ENCODE measurements at places on chromosomes 16 and 17.

DNA sequence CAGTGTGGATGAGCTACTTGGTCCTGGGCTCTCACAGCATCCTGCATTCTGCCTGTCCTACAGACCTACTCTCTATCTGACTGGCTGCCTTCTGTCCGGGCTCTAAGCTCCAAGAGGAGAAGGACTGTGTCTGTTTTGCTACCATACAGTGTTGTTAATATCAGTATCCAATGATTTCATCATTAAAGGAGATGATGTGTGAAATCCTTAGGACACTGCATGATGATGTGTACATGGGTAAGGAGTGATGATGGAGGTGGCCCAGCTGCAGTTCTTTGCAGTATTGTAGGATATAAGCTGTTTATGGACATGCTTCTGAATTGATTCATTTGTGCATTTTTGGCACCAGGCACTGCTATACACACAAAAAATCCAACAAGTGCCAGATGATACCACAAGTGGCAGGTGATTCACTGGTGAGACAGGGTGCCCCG lies 536.9 kb upstream of the CDH11 start:
- no peak for DNase-seq

DNA sequence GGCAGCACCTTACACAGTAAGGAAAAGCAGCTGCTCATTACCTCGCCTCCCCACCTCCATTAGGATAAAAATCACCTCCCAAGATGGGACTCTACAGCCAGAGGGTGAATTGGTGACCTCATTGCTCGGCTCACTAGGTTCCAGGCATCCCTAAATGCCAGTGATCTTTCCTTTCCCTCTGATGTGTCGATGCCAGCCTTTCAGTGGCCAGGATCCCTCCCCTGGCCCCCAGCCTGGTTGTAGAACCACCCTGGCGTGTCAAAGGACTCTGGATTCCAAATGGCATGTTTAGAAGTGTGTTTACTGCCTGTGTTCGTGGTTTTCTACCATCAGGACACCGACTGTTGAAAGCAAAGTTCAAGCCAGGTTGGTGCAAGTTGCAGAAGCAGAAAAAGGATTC lies 72.1 kb upstream of the LYRM9 start:
- no peak for DNase-seq

DNA sequence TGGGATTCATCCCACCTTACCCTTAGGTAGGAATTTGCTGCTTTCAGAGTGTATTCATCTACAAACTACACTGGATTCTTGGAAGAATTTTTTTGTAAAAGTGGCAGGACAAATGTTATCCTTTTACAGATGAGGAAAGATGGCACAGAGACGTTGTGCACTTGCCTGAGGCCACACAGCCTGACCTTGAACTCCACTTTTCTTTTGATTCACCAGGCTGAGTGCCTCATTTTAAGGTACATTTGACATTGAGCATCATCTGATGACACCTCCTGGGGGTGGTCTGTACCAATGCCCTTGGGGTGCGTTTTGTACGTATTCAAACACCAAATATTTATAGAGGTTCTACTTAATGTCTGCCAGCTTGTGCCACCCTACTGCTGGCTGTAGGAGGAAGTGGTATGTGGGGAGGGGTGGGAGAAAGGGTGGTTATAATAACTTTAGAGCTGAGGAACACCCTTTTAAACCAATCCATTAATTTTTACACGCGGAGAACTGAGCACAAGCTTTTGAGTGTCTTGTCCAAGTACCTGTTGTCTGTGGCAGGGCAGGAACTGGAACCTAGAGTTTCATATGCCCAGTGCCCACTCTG lies 29.1 kb downstream of the HS3ST3B1 start:
- DNase-seq, result no peak

DNA sequence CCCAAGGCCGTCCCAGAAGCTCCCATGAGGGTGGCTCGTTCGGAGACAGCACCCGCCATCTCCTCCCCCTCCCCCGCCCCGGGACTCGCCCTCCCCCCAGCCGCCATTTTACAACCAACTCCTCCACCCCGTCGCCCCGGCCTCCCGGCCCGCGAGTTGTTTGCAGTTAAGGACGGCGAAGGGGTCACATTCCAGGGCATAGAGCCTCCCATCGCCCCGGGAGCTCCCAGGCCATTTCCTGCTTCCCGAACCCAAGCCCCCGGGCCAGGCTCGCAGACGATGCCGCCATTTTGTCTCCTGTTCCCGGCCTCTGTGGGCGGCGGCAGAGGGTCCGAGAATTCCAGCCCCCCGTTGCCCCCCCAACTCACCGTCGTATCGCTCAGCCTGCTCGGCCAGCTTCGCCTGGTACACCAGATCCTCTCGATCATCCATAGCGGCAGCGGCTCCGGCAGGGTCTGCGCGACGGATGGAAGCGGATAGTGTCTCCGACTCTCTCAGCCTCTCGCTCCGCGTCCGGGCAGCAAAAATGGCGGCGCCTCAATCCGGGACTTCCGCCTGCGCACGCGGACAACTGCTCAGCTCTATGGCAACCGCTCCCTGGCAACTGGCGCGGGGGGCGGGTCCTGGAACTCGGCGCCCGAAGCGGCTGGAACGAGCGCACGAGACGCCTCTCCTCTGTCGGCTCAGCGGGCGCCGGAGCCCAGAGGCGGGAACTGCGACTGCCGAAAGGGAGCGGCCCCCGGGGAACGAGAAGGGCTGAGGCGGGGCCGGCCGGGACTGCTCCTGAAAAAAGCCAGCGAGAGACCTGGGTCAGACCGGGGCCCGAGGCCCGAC lies at the start of gene YWHAE:
Gene YWHAE (minus strand): TSS at position 544 of the 834 bp plus-strand sequence. CDS start 112 bp downstream, at position 432.
- DNase-seq, result peak; percentile 95
